Stimulated activated CD4-positive, alpha-beta T cell treated with anti-CD3 and anti-CD28 coated beads, Interleukin-1b, Interleukin-23, amount 100 ng/mL, for 1 hour (primary cell): ENCODE measurements at places on chromosomes 11 and 22.

- DNase-seq: no peak
These were observed 231.0 kb downstream of the DDX10 start for GRCh38 chr11:108895579-108896480.

GRCh38 chr22:46074771-46075551 lies 75.4 kb upstream of the PPARA start:
- no peak for DNase-seq

DNA sequence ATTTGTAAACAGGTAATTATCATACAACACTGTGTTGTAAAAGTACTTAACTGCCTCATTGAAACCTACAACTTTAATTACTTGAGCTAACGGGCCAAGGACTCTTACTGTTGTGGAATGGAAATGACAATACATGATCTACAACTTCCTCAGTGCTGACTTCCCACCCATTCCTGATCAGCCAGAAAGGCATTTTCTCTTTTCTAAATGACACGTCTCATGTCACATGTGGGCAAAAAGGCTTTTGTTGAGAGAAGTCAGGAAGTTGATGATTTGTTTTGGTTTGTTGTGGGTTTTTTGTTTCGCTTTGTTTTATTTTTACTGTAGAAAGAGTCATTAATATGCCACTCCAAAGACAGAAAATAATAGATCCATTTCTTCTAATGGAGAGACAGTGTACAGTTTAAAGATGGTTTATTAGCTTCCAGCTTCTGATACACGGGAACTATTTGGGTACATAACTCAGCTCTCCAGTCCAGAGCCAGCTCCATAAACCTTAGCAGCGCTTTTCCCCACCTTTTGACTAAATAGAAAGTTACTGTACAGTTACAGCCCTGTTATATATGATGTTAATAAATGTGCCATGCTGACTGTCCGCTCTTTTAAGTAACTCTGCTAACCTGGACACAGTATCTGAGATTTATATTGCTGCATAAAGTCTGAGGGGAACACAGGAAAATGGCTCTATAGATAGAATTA lies 509.4 kb upstream of the API5 start:
- no peak for DNase-seq

DNA sequence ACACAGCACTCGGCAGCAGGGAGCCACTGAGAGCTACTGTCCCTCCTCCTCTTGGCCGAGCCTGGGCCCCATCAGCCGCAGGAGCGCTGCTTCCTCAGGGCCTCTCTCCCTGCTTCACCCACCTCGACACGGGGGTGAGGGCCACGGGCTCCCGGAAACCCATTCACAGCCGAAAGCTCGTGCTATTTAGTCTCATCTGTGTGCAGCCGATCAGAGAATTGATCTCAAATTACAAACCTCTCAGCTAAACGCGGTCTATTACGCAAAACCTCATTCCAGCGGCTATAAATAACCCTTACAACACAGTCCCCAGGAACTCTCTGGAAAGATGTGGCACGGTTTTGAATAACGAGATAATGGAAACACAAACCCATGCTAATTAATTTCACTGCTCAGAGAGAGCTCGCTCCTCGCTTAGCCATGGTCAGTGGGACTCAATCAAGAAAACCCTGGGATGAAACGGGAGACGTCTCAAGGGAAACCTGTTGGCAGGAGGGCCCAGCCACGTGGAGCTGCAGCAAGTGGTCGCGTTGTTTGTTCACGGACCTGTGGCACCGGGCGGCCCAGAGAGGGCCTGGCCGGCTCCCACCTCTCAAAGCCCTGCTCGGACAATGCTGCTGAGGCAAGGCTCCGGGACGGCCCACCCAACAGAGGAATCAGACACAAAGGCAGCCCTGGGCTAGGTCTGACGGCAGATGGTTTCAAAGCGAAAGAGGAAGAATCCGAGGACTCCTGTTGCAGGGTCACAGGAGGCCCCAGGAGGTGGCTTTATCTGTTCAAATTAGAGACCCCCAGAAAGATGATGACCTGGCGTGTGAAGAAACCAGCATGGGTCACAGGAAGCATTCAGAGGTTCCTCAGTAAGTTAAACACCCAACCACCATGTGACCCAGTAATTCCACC lies 210.5 kb downstream of the CTTN start:
- DNase-seq: no peak

- peak; percentile 21 for DNase-seq
These were observed 547 bp downstream of the PARVG start for GRCh38 chr22:44181033-44181911.

- DNase-seq: no peak
These were observed 398.4 kb downstream of the CTTN start for GRCh38 chr11:70796648-70797227.

GRCh38 chr22:29087012-29087411 lies 14.2 kb downstream of the KREMEN1 start:
- DNase-seq: no peak

- DNase-seq: no peak
These were observed 5.7 kb downstream of the RFPL1 start for GRCh38 chr22:29443861-29444792.

DNA sequence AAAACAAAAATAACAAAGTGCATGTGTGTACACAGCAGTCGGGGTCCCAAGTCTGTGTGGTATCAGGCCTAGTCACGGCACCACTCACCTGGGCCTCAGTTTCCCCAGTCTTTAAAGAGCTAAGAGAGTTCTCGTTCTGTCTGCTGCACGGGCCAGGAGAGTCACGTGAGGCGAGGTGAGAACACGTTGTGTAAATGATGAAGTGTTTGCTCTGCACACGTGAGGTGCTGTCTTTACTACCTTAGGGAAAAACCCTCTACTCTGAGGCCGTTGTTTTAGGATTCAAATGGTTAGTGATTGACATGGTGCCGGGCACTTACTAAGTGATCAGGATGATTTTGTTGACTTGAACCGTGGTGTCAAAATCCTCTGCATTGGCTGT lies 86.5 kb upstream of the PPARA start:
- no peak for DNase-seq

DNA sequence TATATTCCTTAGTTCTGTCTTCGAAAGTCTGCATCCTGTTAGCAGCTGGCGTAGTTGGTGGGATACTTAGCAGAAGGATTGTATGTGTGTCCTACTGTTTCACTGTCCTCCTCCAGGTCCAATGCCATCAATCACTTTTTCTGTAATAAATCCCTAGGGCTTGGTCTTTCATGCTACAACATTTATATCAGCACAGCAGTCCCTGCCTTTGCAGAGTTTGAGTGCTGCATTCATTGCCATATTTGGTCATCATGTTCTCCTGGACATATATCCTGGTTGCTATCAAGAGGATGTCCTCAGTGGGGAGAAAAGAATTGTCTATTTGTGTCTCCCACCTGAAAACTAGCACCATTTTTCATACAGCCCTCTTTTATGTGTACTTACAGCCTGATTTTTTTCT lies 67.0 kb downstream of the OR5AK2 start:
- no peak for DNase-seq
